ENCODE measurements at places on chromosomes 12 and 14. TPM values are rescaled to one million over a fixed set of nuclear protein-coding genes. Genes with fewer than 3 reads are reported as not detected.

TGFB3 gene
- total RNA-seq = 0.74 TPM

DNAI7 gene
- not detected for total RNA-seq

PTPN21 gene
- 4.9 TPM for total RNA-seq

DYRK4 gene
- 24.2 TPM for total RNA-seq

LIN7A gene
- 0.07 TPM for total RNA-seq

DPY19L2 gene
- total RNA-seq = 1.5 TPM

GLI1 gene
- total RNA-seq = not detected

TSPAN11 gene
- 3.6 TPM for total RNA-seq

ADCY4 gene
- total RNA-seq = 26.8 TPM

FGF6 gene
- not detected for total RNA-seq

DACT1 gene
- total RNA-seq = 0.27 TPM

ACSM4 gene
- total RNA-seq = not detected

RASSF9 gene
- total RNA-seq = 1.1 TPM

SERPINA5 gene
- total RNA-seq = 0.15 TPM

KLRD1 gene
- not detected for total RNA-seq

FAM90A1 gene
- total RNA-seq = not detected

RIMBP2 gene
- not detected for total RNA-seq

SLCO1C1 gene
- not detected for total RNA-seq

CMTM5 gene
- not detected for total RNA-seq
